ENCODE measurements at places on chromosomes 5 and 9. TPM values are rescaled to one million over a fixed set of nuclear protein-coding genes. Genes with fewer than 3 reads are reported as not detected.
A peak's percentile ranks its signal among the peaks of the same experiment; 100 is the strongest.

GRCh38 chr5:7869474-7870136, 657 bp downstream of the MTRR start:
- H3K4me1 ChIP-seq, result peaks cover 45% of the 10 kb centered on the region
- no peak overlapping the region for H3K27ac ChIP-seq
- H3K27me3 ChIP-seq, result no peaks in the 10 kb centered on the region
- peaks cover 13% of the 10 kb centered on the region for H3K36me3 ChIP-seq

- peaks cover 43% of the 10 kb centered on the region for H3K4me1 ChIP-seq
- no peak overlapping the region for H3K27ac ChIP-seq
- peak overlapping the region; percentile 47 for H3K4me3 ChIP-seq
- no peaks in the 10 kb centered on the region for H3K27me3 ChIP-seq
Measured at GRCh38 chr9:14097215-14097614, 216.7 kb downstream of the NFIB start.

- no peak for DNase-seq
- H3K4me1 ChIP-seq, result peaks cover 5% of the 10 kb centered on the region
- no peaks in the 10 kb centered on the region for H3K27me3 ChIP-seq
- no peak overlapping the region for H3K4me3 ChIP-seq
Measured at GRCh38 chr9:137761032-137761431, 116.5 kb upstream of the CACNA1B start.

Gene BNIP1
- total RNA-seq, result 9.0 TPM

Gene SLC27A4
- total RNA-seq, result 47.2 TPM

- H3K27ac ChIP-seq, result no peak overlapping the region
- no peak overlapping the region for H3K4me3 ChIP-seq
- no peaks in the 10 kb centered on the region for H3K27me3 ChIP-seq
Measured at GRCh38 chr5:126538579-126538978, 56.4 kb downstream of the ALDH7A1 start.

DNA sequence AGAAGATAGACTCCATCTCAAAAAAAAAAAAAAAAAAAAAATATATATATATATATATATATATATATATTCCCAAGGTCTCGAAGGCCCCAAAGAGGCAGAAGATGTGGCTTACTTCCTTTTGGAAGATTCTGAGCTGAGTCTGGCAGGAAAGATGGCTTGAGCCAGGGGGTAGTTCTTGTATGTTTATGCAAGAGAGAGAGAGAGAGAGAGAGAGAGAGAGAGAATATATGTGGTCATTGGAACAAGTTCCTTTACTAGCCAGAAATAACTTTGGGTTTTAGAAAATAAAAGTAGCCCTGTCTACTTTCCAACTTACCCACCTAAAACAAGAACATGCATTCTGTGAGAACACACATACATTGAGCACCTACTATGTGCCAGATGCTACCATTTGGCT, 17.6 kb downstream of the NCS1 start:
- peaks cover 47% of the 10 kb centered on the region for H3K4me1 ChIP-seq
- no peak for DNase-seq
- H3K36me3 ChIP-seq, result no peaks in the 10 kb centered on the region
- no peak overlapping the region for H3K27ac ChIP-seq
- H3K27me3 ChIP-seq, result no peaks in the 10 kb centered on the region
- no peak overlapping the region for H3K4me3 ChIP-seq

Gene PCDHA7
- 2.5 TPM for total RNA-seq

DNA sequence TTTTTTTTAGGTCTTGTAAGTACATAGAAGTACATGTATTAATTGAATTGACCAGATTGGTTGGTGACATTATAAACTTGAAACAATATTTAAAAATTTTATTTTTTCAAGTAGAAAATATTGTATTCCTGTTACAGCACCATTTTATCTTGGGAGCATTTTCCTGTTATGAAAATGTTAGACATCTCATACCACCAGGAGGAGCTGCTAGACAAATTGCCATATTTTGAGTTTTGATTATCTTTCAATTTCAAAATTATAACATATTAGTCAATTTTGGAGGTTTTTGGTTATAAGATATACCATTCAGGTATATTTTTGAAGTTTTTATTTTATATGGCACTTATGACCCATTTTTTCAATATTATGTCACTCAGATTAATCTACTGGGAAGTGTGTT, 84.4 kb downstream of the CNTLN start:
- no peak overlapping the region for H3K4me3 ChIP-seq
- no peak for DNase-seq
- H3K27me3 ChIP-seq, result no peaks in the 10 kb centered on the region
- no peaks in the 10 kb centered on the region for H3K4me1 ChIP-seq

DNA sequence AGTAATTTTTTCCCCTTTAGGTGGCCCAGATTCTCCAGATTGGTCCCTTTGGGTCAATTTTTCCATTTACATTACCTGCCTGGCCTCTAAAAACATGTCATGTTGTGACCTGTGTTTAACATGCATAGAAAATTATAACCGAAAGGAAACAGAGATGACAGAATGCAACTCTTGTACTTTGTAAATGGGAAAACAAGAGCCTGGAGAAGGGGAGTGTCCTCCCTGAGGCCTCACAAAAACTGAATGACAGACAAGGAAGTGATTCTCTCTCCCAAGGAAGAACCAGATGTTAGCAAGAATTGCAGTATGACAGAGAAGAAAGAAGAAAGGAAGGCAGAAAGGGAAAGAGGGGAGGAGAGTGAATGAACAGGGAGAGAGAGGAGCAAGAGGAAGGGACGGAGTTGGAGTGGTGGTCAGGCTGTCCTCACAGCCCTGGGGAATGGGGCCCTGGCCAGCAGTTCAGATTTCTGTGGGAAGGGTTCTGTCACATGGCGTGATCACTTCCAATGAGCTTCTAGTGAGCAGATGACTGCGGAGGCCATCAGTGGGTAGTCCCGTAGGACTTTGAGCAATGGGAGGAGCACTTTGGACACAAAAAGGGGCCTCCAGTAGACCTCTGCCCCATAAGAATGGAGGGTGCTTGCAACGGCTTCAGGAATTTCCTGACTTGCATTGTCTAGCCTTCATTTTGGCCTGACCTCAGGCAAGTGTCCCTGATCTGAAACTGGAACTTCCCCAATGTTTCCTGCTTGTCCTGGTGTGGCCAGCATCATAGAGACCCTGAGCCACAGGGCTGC, 31.6 kb downstream of the ABLIM3 start:
- no peak for DNase-seq
- H3K27ac ChIP-seq, result peak overlapping the region; percentile 3
- peaks cover 9% of the 10 kb centered on the region for H3K4me1 ChIP-seq
- H3K27me3 ChIP-seq, result peaks cover 24% of the 10 kb centered on the region
- no peak overlapping the region for H3K4me3 ChIP-seq
- no peaks in the 10 kb centered on the region for H3K36me3 ChIP-seq

Gene CSF1R
- total RNA-seq, result 1.6 TPM

Gene AP3S1
- 78.1 TPM for total RNA-seq

DNA sequence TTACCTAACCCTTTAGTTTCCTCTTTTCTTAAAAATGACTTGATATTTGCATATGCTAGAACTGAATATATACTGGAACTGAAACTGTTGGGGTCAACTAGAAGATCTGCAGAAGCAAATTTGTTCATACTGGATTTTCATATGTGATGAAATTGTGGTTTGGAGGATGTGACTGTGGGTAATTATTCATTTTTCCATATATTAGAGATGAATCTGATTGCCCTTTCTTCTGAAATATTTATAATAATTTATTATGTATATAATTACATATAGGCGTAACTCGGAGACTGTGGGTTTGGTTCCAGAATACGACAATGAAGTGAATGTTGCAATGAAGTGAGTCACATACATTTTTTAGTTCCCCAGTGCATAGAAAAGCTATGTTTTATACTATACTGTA, 149.1 kb downstream of the ATP10B start:
- H3K4me3 ChIP-seq, result no peak overlapping the region
- no peaks in the 10 kb centered on the region for H3K4me1 ChIP-seq
- DNase-seq, result no peak
- H3K27ac ChIP-seq, result no peak overlapping the region

DNA sequence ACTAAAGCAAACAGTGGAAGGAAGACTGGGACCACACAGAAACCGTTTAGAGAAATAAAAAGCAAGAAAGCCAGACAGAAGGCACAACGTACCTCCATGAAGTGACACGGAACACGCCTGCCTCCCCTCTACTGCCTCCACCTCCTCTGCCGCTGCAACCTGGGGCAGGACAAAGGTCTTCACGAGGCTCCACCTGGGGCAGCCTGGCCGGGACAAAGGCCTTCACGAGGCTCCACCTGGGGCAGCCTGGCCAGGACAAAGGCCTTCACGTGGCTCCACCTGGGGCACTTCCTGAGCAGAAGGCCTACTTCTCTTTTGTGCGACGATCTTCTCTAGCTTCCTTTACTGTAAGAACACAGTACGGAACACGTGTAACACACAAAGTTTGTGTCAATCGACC, 11.7 kb downstream of the QSOX2 start:
- no peak for DNase-seq
- H3K27ac ChIP-seq, result no peak overlapping the region
- H3K36me3 ChIP-seq, result peaks cover 3% of the 10 kb centered on the region

GRCh38 chr5:54243483-54244080, 66.8 kb downstream of the ARL15 start:
- H3K4me3 ChIP-seq, result no peak overlapping the region
- no peaks in the 10 kb centered on the region for H3K27me3 ChIP-seq
- no peak overlapping the region for H3K27ac ChIP-seq
- no peak for DNase-seq

GRCh38 chr9:97845130-97845529, 7.9 kb upstream of the FOXE1 start:
- no peak overlapping the region for H3K27ac ChIP-seq
- no peaks in the 10 kb centered on the region for H3K36me3 ChIP-seq
- no peak overlapping the region for H3K4me3 ChIP-seq
- H3K27me3 ChIP-seq, result peaks cover 88% of the 10 kb centered on the region
- DNase-seq, result no peak

- H3K27me3 ChIP-seq, result peaks cover 25% of the 10 kb centered on the region
- H3K4me1 ChIP-seq, result peaks cover 25% of the 10 kb centered on the region
- no peak for DNase-seq
- peak overlapping the region; percentile 98 for H3K4me3 ChIP-seq
- H3K36me3 ChIP-seq, result peaks cover 5% of the 10 kb centered on the region
Measured at GRCh38 chr9:16866587-16866986, 3.9 kb downstream of the BNC2 start.

Gene CYLC2
- not detected for total RNA-seq

DNA sequence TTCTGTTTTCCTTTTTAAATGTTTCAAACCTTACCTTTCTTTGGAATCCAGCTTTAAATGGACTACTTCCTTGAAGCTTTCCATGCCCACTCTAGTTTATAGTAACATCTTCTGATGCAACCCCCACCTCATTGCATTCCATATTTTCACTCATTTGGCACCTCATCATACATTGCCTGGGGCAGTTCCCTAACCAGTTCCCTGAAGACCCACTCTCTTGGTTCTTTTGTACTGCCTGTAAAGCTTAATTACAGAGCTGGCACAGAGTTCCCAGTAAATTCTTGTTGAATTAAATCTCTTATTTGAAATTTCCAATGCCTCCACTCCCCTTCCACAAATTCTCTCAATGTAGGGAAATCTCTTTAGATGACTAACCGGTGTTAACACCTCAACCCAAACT, 257.2 kb downstream of the ARRDC3 start:
- H3K27me3 ChIP-seq, result no peaks in the 10 kb centered on the region
- no peak for DNase-seq
- peaks cover 11% of the 10 kb centered on the region for H3K4me1 ChIP-seq
- H3K4me3 ChIP-seq, result no peak overlapping the region
- H3K27ac ChIP-seq, result no peak overlapping the region
- H3K36me3 ChIP-seq, result no peaks in the 10 kb centered on the region

GRCh38 chr5:82719368-82719767, 357.8 kb downstream of the TMEM167A start:
- no peaks in the 10 kb centered on the region for H3K27me3 ChIP-seq
- no peaks in the 10 kb centered on the region for H3K36me3 ChIP-seq
- peaks cover 7% of the 10 kb centered on the region for H3K4me1 ChIP-seq
- H3K27ac ChIP-seq, result no peak overlapping the region
- no peak for DNase-seq
